ENCODE measurements at places on chromosomes 6 and 20. TPM values are rescaled to one million over a fixed set of nuclear protein-coding genes. Genes with fewer than 3 reads are reported as not detected.

DNA sequence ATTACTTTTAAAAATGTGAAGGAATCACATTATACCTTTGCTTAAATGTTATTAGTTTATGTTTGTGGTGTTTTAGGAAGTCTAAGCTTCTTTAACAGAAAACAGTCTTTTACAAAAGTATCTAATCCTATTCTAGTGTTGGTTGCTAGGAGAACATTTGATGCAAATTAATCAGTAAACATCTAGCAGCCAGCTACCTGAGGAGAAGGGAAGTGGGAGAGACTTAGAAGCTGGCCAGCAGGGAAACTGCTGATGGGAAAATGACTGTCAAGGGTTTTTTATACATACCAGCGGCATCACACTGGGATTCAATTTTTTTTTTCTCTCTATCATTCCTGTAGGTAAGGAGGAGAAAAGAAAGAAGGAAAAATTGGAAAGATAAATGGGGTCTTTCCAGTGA is 686.0 kb upstream of the MMS22L start:
- DNase-seq, result no peak

GRCh38 chr6:164929408-164929977 is 379.9 kb downstream of the C6orf118 start:
- no peak for DNase-seq

- no peak for DNase-seq
Observed at GRCh38 chr20:51083447-51083846, 60.5 kb upstream of the KCNG1 start.

- no peak for DNase-seq
Observed at GRCh38 chr6:43604174-43604573, 24.9 kb downstream of the GTPBP2 start.

GRCh38 chr6:154292855-154293519 is 63.6 kb downstream of the IPCEF1 start:
- DNase-seq, result no peak

DNA sequence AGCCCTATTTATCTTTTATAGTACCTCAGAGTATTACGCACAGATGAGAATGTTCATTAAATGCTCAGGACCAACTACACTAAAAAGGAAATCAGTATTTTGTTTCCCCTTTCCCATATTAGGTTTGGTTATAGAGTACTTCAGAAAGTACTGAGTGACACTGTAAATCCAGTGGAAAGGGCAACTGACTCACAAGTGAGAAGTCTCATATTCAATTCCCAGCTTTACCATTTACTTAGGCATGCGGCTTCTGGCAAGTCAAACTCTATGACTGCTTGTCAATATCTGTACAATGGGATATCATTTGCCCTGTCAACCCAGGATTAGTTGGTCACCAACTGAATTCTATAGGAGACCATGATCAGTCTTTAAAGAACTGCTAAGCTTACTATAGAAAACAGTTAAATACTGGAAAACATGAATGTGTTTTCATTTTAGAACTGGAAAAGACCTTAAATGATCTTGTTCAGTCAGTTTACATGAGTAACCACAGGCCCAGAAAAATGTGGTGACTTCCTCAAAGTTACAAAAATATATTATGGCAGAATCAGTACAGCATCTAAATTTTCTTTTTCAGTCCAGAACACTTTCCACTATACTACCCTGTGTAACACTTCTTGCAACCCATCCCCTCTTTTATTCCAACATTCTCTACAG is 3.6 kb downstream of the MAP3K7 start:
- no peak for DNase-seq

The WFDC2 gene
- 2.9 TPM for polyA plus RNA-seq

The TNNC2 gene
- polyA plus RNA-seq, result 1.5 TPM

The MMP24OS gene
- polyA plus RNA-seq, result 42.4 TPM

The XKR7 gene
- not detected for polyA plus RNA-seq

The FNDC11 gene
- polyA plus RNA-seq, result not detected

The SNTA1 gene
- polyA plus RNA-seq, result 6.3 TPM

All from ovary (tissue), 10 donors.